Activated effector memory CD4-positive, alpha-beta T cell treated with Interleukin-2 at 50 U/mL for 16 hours (primary cell): ENCODE measurements at places on chromosomes 3 and 15.
A peak's percentile ranks its signal among the peaks of the same experiment; 100 is the strongest.

GRCh38 chr3:145854499-145854898 is 306.5 kb downstream of the PLOD2 start:
- DNase-seq = no peak

DNA sequence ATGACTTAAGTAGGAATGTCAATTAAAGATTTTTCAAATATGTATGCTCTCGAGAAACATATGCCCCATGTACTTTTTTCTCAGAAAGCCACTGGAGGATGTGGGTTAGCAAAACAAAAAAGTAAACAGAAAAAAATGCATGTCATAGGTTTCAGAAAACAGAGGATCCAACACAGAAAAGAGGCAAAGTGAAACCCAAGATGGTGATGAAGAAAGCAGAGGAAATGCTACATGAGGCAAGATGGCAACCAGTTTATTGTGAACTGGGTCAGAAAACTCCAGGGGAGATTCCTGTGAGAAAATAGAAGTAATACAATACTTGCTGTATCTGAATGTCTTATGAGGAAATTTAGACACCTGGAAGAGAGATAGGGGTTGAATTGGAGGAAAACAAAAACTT is 30.8 kb upstream of the EOMES start:
- no peak for DNase-seq

GRCh38 chr15:72554471-72555425 is 80.6 kb downstream of the ARIH1 start:
- peak; percentile 7 for DNase-seq

GRCh38 chr3:15342246-15342645 is 9.9 kb upstream of the SH3BP5 start:
- no peak for DNase-seq

- no peak for DNase-seq
These were observed 166.6 kb upstream of the BHLHE40 start for GRCh38 chr3:4812591-4812990.

- no peak for DNase-seq
These were observed 570.9 kb upstream of the IL12A start for GRCh38 chr3:159417761-159418160.

DNA sequence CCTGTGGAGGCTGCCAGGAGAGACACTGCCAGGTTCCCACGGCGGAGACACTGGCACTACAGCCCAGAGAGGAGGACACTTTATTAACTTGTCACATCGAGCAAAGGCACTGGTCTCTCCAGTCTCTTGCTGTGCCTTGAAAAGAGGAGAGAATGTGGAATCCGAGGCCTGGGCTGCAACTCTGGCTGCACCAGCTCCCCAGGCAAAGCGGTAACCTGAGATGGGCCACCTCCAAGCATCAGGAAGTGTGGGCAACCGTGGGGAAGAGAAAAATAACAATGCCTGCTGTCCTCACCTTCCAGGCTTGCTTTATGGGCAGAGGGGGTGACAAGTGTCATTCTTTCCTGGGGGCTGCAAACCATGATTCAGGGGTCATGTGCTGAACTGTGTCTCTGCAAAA is 91.6 kb upstream of the RGMA start:
- no peak for DNase-seq

DNA sequence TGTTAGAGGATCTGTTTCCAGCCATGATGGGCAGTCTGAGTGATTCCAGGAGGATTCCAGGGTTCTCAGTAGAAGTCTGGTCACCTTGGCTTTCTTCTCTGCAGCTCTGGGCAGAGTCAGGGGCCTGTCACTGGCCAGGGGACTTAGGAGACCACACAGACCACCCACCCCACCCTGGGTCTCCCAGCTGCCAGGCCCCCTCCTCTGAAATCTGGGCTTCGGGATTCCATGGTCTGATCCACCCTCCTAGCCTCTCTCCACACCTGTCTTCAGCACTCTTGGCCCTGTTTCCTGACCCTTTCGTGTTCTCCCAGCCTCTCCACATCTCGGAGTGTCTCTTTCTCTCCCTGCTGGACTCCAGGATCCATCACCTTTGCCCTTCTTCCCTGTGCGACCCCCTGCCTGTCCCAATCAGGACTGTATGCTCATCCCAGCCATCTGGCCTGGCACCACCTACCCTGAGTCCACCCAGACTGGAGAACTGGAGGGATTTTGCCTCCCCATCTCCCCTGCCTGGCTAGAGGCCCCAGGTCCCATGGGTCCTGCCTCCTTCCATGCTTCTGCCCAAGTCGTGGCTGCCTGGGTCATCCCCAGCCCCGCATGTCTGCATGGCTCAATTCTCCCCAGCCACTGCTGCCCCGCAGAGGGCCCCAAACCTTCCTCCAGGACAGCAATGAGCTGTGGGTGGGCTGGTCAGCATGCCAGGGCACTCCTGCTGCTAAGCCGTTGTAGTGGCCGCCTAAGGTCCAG is 34.3 kb downstream of the GOLGA6L10 start:
- no peak for DNase-seq

- no peak for DNase-seq
These were observed 132.4 kb downstream of the EPHA3 start for GRCh38 chr3:89239774-89240173.

DNA sequence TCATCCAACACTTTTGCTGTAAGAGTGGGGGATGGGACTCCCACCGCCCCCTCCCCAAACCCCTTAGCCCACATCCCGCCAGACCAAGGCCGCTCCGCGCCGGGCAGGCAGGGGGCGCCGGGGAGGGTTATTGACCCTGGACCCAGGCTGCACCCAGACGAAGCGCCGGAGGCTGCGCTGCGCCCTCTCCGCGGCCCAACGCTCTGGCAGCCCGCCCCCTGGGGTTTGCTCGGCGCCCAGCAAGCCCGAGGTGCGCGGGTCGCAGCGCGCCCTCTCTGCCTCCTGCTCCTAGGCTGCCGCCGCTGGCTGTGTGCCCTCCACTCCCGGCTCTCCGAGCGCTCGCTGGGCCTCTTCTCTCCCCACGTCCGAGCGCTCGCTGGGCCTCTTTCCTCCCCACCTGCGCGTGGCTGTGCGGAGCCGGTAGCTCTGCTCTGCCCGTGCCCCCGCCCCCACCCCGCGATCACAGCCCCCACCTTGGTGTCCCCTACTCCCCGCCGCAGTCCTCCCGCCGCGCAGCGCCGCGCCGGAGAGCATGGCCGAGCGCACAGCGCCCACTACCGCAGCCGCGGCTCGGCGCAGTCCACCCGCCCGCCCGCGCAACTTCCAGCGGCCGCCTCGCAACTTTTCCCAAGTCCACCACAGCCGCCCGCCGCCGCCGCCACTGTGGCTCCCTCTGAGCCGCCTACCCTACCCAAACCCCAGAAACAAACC is 1.2 kb downstream of the MECOM start:
- DNase-seq = no peak

DNA sequence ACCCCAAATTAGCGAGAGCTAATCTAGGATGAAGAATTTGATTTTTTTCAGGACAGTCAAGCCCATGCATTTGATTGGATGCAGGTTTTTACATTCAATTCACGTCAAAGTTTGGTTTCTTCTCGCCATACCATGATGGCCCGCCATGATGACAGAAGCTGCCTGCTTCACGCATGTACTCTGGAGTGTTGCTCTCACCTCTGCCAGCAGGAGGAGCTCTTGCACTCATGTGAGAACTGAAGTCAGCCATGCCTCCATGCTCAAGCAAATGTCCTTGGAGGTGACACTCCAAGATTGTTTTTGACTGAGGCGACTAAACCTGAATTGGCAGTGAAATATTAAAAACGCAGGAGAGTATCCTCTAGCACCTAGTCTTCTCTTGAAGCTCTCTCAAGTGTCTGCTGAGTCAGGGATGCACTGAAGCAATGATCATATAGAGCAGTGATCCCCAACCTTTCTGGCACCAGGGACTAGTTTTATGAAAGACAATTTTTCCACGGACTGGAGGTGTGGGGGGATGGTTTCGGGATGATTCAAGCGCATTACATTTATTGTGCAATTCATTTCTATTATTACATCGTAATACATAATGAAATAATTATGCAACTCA is 120.9 kb downstream of the SAMMSON start:
- DNase-seq = no peak

DNA sequence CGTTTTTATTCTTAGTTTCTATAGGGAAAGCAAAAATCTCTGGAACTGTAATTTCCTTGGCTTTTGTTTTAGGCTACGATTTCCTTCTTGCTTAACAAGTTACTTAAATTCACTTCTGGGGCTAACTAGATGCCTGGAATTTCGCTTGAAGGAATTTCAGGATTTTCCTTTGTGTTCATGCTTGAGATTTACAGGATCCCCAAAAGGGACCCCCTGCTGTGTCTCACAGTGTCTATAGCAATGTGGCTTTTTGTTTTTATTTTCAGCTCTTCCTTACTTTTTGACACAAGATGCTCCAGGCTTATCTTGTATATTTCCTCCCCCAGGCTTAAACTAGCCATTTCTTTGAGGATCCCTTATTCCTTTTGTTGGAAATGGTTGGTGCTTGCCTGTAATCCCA is 95.5 kb upstream of the DPPA4 start:
- no peak for DNase-seq

- DNase-seq = no peak
These were observed 225.8 kb downstream of the MYRIP start for GRCh38 chr3:40035177-40035576.

DNA sequence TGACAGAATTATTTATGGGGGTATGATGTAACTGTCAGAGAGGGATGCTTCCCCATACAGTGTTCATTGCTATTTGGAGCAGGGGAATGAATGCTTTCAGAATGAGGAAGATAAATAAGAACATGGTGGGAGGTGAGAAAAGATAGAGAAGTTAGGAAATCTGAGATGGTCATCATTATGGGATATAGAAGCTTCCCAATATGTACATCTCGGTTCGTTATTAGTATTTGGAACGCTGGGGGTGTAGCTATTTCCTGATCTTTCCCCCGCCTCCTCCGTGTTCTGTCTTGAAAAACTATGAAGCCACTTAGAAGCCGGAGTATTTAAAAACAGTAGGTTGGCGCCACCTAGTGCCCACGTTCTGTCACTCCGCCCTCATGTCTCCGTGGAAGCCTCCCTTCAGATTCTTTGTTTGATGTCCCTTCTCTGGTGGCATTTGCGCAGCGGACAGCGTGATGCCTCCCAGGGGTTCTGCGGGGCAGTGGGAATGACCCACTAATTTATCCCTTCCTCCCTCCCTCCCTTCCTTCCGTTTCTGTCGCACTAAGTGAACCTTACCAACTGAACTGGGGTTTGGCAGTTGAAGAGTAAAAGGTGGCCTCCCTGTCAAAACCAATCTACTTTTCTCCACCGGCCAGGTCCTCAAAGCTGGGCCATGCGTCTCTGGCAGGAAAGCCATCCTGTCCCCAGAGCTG is 184.5 kb downstream of the FEZF2 start:
- DNase-seq = peak; percentile 27

DNA sequence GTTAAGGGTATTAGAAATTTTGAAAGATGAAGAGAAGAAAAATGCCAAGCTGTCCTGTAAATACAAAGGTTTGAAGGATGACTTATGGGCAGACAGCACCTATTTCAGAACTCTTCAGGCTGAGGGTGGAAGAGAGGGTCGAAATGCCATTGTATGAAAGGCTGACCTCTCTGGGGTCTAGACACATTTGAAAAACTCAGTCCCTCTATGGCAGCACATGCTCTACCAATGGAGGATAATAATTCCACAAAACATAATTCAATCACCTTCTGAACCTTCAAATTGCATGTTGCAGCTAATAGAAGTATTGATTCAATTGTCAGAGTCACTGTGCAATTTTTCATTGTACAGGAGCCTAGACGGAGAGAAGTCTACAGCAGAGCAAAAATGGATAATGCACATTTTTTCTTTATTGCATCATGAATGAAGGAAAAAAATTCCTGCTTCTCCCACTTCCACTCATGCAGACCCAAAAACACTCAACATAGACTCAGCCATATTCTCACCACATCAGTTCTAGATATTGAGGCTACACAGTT is 569.1 kb downstream of the TBL1XR1 start:
- no peak for DNase-seq

DNA sequence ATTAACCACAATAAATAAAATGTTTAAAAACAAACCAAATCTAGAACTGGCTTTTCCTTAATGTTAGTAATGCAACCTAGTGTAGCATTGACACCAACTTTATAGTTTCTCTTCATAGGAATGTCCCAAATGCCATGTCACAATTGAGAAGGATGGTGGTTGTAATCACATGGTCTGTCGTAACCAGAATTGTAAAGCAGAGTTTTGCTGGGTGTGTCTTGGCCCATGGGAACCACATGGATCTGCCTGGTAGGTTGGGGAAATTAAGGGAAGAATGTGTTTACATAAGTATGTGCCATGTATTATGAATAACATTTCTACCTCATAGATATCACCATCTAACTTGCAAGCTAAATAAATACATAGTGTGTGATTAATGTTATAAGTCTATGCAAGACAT is 84.4 kb upstream of the GOLGA6B start:
- no peak for DNase-seq

DNA sequence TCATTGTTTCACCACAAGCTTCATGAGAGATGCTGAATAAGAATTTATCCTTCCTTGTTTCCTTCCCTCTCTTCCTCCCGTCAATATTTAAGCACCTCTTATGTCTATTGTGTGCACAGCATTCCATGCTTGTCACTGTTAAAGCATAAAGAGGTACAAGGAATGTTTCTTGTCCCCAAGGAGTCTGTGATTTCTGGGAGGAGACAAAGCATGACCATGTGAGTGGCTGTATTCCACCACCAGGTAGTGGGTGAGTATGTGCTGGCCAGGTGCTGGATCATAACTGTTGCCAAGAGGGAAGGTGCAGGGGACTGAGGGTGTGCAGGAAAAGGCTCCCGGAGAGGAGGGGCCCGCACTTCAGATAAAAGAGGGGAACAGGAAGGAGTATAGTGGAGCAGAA is 62.9 kb upstream of the GSK3B start:
- DNase-seq = no peak

- no peak for DNase-seq
These were observed 14.6 kb downstream of the SLC2A2 start for GRCh38 chr3:171011873-171012336.

- no peak for DNase-seq
These were observed 56.3 kb upstream of the CGNL1 start for GRCh38 chr15:57319919-57320560.

DNA sequence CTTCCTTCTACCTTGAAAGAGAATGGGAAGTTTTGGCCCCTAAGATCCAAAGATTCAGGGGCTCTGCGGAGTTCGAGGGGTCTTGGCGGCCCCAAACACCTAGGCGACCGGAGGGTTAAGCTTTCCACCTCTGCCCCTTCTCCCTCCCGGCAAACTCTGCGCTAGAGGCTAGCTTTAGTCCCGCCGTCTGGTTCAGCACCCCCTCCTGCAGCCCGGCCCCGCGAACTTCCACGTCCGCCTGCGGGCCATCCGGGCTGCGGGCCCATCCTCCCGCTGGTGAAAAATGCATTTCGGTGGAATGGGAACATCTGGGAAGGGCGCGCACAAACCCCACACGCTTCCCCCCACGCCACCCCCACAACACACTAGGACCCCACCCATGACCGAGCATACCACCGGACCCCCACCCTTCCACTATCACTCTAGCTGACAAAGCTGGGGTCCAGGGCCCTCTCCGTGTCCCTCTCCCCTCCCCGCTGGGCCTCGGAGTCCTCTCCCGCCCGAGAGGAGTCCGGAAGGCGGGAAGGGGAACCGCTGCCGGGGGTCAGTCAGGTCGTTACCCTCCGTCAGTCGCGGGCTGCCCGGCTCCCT is 1.0 kb downstream of the SHOX2 start:
- no peak for DNase-seq

DNA sequence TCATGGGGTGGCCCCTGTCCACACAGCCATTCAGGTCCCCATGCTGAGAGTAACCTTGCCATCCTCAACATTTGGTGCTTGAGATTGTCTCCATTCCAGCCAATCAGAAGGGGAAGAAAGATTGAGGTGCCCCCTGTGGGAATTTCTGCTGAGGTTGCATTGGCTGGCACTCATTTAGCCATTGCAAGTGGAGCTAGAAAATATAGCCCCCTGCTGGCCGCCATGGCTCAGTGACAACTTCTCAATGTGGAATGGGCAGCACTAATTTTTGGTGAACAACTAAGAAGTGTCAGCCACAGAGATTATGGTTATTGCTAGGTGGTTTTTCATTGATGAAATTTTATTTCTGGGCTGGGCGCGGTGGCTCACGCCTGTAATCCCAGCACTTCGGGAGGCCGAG is 22.0 kb downstream of the COL6A6 start:
- no peak for DNase-seq
